ENCODE measurements at places on chromosomes 16 and 17.

DNA sequence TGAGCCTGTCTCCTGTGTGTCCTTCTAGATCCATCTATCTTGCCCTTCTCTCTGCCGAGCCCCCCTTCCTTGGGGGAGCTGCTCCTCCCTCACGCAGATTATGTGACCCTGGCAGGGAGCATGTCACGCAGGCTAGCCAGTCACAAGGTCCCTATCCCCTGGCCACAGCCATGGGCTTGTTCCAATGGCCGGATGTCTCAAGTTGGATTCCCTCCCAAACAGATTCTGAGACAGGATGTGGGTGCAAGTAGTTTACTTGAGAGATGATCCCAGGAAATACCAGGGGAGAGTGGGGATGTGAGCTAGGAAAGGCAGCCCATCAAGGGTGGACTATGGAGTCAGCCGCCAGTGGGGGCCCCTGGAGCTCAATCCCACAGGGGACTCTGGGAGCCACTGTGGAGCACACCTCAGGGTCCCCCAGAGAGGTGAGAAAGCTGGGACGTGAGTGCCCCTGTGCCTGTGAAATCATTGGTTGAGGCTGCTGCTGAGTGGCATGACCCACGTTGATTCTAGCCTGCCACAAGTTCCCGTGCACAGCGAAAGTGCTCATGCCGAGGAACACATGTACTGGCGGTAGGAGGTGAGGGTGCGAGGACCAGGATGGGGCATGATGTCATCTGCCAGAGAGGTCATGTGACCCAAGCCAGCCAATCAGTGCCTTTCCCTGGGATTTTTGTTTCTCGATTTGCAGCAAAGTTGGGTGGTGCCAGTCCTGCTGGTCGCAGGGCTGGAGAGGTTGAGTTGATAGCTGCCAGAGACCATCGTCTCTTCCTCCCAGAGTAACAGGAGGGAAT, 6.4 kb upstream of the CRISPLD2 start:
- no peak for DNase-seq

- DNase-seq, result peak; percentile 93
Observed at GRCh38 chr16:53346-54236, at the start of the genes POLR3K and SNRNP25. TSS of gene POLR3K (minus strand) at chr16:53608. CDS start at chr16:53586, 22 bp downstream. TSS of gene SNRNP25 (plus strand) at chr16:53828. CDS start at chr16:54017, 189 bp downstream.

- DNase-seq, result no peak
Observed at GRCh38 chr17:42507671-42508070, 28.4 kb upstream of the NAGLU start.

DNA sequence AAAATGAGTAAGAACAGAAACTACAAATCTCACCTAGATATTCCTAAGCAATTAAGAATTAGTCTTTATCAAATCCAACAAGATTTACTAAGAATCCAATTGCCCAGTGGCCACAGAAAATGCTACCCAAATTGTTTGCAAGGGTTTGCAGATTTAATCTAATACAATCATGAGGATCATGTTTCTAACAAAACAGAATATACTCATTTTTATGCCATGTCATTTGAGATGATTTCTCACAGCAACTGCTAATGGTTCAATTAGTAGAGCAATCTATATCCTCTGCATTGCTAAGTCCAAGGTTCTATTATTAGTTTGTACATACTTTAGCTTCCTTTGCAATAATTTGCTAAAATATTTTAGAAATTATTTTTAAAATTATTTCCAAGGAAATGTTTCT, 41.2 kb downstream of the HELZ start:
- no peak for DNase-seq

DNA sequence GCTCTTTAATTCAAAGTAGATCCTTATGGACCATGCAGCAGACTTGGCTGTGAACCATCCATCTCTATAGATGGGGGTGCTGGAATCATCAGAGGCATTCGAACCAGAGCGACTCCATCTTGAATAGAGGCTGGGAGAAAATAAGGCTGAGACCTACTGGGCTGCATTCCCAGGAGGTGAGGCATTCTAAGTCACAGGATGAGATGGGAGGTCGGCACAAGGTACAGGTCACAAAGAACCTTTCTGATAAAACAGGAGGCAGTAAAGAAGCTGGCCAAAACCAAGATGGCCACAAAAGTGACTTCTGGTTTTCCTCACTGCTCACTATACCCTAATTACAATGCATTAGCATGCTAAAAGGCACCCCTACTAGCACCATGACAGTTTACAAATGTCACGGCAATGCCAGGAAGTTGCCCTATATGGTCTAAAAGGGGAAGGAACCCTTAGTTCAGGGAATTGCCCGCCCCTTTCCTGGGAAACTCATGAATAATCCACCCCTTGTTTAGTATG, 89.2 kb upstream of the BRD7 start:
- no peak for DNase-seq

DNA sequence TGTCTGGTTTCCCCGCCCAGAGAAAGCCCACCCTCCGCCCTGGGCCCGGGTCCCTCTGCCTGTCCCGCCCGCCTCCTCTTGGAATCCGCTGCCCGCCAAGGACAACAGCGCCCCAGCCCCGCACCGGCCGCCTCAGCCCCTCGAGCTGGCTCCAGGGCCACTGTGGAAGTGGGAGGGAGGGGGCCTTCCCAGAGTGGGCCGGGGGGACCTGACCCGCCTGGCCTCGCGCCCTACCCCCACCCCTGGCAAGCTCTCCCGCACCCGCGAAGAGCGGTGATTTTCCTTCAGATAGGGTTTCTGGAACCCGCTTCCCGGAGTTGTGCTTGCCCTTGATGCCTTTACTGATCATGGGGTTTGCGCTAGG, 2.3 kb upstream of the CBX8 start:
- DNase-seq, result no peak

GRCh38 chr17:35101036-35101435, 18.6 kb downstream of the RAD51D start:
- no peak for DNase-seq

DNA sequence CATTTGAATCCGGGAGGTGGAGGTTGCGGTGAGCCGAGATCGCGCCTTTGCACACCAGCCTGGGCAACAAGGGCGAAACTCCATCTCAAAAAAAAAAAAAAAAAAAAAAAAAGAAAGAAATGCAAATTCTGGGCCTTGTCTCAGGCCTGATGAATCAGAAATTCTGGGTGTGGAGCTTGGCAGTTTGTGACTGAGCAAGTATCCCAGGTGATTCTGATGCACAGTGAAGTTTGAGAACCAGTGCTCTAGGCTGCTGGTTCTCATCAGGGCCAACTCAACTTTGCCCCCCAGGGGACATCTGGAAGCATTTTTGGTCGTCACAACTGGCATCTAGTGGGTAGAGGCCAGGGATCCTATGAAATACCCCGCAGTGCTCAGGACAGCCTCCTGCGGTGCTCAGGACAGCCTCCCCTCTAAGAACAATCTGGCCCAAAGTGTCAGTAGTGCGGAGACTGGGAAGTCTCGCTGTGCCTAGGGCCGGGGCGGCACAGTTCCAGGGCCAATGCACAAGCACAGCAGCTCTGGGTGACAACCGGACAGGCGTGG, 55.9 kb downstream of the SDK2 start:
- DNase-seq, result no peak

DNA sequence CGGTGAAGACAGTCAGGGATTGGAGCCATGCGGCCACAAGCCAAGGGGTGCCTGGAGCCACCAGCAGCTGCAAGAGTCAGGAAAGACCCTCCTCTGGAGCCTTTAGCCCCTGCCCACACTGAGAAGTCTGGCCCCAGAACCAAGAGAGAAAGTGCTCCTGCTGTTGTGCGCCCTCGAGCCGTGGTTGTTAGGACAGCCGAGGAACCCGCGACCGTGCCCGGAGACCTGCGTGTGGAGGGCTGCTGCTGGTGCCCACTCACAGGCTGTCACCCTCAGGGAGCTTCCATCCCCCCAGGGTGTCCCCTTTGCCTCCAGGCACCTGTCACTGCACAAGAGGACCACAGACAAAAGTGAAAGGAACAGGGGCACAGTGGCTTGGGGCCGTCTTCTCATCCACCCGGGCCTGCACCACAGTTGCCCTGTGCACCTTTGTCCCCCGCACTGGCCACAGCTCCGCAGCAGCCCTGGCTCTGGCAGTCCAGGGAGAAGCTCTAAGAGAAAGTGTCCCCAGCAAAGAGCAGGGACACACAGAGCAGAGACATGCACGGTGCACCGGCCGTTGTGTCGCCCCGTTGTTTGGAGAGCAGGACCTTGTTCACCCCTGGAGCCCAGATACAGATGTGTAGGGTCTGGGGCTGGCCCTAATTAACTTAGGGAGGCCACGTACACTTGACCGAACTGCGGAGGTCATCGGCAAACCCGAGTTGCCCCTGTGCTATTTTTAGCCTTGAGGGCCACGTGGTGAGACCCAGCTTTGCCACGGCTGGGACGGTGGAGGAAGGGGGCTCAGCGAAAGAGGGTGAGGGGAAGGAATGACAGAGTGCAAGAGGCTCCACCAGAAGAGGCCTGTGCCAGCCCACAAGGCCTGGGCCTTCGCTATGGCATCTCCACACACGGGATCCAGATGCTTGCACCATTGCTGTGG, 329.2 kb downstream of the C16orf95 start:
- DNase-seq, result no peak

GRCh38 chr16:57007530-57007929, 18.2 kb downstream of the NLRC5 start:
- DNase-seq, result no peak

GRCh38 chr16:2471016-2471652, at the start of gene NTN3:
TSS of gene NTN3 (plus strand) at chr16:2471297. CDS start at chr16:2471702, 405 bp downstream.
- DNase-seq, result no peak

Data from GM12864 (cell line).